ENCODE measurements at places on chromosomes 2 and 18. TPM values are rescaled to one million over a fixed set of nuclear protein-coding genes. Genes with fewer than 3 reads are reported as not detected.

C2orf15 gene
- polyA plus RNA-seq: 11.2 TPM

SKA1 gene
- polyA plus RNA-seq: 5.9 TPM

AKAIN1 gene
- not detected for polyA plus RNA-seq

TSPYL6 gene
- not detected for polyA plus RNA-seq

LOXL3 gene
- 9.9 TPM for polyA plus RNA-seq

DNA sequence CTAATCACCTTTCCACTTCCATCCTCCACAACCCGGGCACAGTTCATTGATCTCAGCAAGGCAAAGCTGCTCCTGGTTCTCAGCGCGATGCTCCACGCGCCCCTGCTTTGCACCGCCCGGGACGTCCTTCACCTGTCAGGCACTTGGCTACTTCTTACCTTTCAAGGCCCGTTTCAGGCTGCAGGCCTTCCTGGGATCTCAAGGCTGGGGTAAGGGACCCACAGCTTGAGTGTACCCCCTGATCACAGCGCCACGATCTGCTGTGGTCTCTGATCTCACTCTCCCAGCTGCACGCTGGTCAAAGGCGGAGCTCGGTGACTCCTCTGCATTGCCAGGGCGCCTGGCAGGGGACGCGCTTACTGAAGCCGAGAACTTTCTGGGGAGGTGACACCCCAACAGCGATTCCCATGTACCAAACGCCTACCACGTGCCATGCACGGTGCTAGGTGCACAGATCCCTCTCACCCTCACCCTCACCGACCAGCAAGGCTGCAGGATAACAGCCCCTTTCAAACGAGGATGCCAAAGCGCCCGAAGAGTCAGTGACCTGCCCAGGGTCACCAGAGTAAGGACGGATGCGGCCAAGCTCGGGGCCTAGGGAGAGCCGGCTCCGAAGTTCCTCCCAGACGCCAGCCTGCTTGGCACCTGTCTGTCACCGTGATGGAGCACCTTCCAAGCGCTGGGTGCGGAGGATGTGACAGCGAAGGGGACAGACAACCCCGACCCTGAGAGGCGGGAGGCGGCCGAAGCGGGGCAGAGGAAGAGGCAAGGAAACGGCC is 818 bp downstream of the ITGB1BP1 start:
- DNase-seq: no peak

GRCh38 chr2:199704358-199705238 is 146.4 kb downstream of the FTCDNL1 start:
- DNase-seq: no peak

DNA sequence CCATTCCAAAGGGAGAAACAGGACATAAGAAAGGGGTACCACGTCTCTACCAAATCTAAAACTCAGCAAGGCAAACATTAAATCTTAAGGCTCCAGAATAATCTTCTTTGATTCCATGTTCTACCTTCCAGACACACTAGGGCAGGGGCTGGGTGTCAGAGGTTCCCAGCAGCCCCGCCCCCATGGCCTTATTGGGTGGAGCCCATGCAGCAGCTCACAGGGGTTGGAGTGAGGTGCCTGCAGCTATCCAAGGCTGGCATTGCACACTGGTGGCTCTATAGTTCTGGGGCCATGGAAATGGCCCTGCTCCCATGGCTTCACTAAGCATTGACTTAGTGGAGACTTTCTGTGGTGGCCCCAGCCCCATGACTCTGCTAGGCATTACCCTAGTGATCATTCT is 14.9 kb upstream of the OSR1 start:
- no peak for DNase-seq

DNA sequence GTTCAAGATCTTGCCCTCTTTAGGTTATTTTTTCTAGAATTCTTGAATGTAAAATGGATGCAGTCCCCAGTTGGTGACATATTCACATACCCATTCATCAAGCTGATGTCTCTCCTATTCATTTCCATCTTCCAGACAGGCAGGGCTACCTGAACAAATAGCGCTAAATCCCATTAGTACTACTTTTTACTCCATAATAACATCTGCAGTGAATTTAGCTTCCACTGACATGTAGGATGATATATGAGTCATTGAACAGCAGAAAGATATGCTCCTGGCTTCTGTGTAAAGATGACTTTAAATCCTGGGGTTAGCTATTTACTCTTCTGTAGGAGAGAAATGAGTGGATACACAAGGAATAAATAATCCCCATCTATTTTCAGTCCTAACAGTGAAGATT is 194.7 kb downstream of the RND3 start:
- no peak for DNase-seq

DNA sequence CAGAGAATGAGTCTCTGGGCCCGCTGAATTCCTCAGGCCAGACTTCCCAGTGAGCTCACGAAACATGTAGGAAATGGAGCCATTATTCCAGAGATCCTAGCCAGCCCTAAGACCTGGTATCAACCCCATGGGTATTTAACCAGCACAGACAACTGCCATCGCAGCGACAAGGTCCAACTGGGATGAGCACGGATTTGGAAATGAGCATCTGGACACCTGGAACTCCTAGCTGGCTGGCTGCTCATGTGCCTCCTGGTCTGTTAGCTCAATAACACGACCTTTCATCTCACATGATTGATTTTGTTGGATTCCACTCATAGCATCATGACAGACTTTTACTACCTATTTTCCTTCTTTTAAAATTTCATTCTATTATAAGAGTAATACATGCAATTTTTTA is 51.0 kb downstream of the POU3F3 start:
- DNase-seq: no peak

- no peak for DNase-seq
Observed at GRCh38 chr2:240932001-240932723, 26.0 kb downstream of the CROCC2 start.

DNA sequence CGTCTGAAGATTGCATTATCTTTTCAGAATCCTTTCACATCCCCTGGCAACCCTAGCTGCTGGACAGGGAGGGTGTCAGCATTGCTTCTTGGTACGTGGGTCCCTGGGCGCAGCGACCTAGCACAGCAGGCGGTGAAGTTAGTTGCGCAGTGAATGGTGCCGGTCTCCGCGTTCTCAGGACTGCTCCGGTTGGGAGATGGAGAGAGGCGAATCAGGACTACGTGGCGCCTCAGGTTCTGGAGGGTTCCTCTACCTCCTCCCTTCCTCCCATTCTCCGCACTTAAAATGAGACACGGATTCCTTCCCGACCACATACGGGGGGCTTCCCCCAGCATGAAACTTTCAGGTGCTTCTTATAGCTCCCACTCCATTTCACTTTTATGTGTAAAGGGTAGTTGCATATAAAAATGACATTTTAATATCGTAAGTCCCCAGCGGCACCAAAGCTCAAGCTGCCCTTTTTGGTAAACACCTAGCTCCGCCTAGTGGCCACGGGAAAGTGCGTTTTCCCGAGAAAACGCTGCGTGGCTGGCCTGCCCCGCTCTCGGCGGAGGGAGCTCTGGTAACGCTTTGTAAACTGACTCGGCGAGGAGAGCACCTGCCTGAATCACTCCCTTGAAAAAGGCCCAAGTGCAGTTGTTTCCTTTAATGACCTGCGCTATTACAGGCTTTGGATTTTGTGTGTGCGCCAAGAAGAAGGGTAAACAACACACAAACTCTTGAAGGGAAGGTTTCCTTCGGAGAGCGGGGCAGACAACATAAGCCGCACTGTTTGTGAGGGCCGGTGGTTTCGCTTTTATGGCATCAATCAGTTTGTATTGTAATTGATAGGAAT is 32.9 kb upstream of the INHBB start:
- DNase-seq: peak; percentile 74

DNA sequence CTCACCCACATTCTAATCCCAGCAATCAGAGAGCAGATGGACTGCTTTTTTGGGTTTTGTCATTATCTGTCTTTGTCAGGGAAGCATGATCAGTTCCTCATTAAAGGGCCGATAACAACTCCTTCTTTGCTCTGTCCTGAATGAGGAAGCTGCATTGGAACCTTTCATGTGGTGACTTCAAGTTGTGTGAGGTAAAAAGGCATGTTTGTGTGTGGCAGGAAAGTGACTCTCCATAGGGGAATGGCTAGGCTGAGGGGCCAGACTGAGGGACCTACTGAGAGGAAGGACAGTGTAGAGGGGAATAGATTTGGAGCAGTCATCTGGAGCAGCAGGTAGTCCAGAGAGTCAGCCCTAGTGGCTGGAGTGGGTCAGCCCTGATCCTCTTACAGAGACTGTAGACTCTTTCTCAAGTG is 23.6 kb upstream of the LRRTM1 start:
- no peak for DNase-seq

DNA sequence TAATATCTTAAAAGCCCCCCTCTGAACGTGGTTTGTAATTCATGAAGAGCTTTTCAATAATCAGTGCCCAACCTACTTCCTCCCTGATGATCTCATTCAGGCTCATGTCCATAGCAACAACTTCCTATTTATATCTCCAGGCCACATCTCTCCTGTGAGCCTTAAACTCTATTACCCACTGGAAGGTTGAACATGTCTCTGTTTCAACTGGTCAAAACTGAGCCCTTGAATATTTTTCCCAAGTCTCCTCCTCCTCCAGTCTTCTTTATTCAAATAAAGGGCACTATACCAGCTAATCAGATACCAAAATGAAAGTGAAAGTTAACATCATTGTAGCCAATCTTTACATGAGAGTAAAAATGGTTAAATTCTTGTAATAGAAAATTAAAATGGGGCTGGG is 63.7 kb upstream of the ITGA4 start:
- DNase-seq: no peak

DNA sequence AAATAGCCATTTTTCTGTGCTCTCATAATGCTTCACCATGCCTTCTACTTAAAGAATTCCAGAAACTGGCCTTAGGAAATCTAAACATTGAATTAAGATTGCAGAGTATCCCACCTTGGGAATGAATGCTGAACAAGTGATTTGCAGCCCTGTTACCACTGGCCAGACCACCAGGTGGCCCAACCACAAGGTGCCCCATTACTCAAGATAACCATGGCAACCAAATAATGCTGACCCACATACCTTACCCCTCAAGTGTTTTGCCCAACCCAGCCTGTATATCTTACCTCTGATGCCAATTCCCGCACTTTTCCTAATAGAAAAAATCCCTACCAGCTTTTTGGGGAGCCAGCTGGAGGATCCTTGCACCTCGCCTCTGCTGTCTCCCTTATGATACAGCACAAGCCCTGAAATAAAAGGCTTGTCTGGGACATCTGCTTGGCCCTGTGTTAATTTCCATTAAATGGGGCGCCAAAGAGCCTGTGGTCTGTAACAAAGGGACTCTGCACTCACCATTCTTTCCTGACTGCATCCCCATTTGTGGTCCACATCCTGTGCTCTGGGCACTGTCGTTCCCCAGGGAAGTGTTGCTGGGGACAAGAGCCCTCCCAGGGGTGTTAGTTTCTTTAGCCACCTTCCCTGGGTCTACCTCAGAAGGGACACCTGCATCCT is 17.3 kb upstream of the KCNF1 start:
- no peak for DNase-seq

Measured in right renal cortex interstitium (tissue), 3 donors.